NCI-H2029 (cell line): ENCODE measurements at places on chromosomes 7 and 10.
A peak's percentile ranks its signal among the peaks of the same experiment; 100 is the strongest.

DNA sequence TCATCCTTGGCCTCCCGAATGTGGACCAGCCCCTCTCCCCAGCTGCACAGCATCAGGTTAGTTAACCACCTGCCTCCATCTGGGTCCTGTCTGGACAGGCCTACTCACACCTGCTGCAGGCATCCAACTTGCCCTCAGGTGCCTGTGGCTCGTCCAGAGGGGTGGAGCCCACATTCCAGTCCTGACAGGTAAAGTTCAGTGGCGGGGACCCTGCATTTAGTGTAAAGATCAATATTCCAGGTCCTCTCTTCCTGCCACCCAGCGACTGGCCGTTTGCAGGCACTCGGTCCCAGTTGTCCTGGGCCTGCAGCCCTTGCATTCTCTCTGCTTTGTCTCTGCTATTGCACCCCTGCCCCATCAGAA, 15.0 kb downstream of the HTRA1 start:
- no peak for DNase-seq

DNA sequence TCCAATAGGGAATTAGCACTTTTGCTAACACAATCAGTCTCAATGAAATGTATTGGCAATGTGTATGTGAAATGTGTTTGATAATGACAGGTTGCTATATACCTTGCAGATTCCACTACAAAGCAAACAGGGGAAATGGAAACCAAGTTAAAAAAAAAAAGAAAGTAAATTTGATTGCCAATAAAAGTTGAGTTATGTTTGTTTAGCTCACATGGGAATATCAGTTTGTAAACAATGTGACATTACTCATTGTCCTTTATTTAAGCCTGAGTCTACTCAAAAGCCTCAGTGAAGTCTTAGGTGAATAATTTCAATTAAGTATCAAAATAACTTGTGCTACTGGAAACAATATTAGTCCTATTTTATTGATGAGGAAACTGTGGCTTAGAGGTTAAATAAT, 285.2 kb downstream of the CACNA2D1 start:
- DNase-seq = no peak

DNA sequence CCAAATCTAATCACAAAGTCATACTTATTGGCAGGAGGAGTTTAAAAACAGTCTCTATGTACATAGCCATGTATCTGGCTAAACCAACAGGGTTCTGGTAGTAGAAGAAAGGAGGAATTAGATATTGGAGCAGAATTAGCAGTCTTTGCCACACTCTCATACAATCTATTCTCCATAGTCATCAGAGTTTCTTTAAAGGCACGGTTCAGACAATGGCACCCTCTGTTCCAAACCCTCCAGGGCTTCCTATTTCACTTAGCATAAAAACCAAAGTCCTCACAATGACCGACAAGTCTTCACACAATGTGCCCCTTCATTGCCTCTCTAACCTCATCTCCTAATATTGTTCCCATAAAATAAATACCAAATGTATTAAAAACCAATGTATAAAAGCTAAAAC, 12.7 kb downstream of the ZNF438 start:
- no peak for DNase-seq

- DNase-seq = no peak
These were observed 4.8 kb downstream of the EPHB4 start for GRCh38 chr7:100822236-100823139.

- DNase-seq = no peak
These were observed 71.7 kb downstream of the CREB5 start for GRCh38 chr7:28483908-28484605.

DNA sequence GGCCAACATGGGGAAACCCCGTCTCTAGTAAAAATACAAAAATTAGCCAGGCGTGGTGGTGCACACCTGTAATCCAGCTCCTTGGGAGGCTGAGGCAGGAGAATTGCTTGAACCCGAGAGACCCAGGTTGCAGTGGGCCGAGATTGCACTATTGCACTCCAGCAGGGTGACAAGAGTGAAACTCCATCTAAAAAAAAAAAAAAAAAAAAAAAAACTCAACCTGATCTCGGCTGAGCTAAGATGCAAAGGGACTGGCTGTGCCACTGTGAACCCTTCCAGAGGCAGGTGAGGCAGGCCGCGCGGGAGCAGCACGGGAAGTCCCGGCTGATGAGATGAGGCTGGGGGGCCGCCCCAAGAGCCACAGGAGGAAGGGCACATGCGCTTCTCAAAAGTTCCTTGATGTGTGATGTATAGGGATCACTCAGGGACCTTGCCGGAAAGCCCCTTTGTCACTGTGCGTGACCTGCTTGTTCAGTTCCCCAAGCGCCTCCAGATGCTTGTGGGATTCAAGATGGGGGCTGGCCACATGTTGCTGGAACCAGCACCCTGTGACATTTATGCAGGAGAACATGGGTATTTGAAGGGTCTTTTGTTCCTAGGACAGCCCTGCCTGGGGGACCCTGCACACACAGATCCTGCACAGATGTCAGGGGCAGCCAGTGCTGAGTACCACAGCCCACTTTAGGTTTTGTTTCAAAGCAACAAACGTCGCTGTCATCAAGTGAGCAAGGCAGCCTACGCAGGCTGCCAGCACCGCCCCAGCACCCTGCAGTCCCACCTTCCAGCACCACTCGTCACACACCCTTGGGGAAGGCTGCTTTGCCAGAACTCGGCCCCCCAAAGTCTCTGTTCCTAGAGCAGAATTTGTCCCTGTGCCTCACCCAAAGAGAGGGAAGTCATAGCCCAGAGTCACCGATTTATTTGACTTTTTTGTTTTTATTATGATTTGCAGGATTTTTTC, 74.8 kb upstream of the SH2B2 start:
- no peak for DNase-seq

DNA sequence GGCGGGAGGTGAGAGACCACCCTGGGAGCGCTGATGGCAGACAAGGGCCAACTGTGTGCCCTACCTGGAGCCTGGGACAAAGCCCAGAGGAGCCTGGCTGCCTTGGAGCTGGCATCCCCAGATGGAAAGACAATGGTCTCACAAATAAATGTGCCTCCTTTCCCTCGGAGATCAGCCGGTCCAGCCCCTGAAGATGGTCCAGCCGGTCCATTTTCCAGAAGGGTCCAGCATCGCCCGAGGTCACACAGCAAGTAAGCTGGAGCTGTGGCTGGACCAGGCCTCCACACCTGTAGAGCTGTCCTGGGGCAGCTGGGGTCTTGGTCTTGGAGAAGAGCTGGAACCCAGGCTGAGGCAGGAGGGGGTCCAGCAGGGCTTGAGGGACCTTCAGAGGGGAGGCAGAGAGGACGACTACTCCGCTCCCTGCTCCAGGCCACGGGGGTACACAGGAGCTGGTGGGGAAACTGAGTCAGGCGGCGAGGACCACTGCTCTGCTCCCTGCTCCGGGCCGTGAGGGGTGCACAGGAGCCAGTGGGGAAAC, 3.6 kb downstream of the ELFN1 start:
- DNase-seq = no peak

DNA sequence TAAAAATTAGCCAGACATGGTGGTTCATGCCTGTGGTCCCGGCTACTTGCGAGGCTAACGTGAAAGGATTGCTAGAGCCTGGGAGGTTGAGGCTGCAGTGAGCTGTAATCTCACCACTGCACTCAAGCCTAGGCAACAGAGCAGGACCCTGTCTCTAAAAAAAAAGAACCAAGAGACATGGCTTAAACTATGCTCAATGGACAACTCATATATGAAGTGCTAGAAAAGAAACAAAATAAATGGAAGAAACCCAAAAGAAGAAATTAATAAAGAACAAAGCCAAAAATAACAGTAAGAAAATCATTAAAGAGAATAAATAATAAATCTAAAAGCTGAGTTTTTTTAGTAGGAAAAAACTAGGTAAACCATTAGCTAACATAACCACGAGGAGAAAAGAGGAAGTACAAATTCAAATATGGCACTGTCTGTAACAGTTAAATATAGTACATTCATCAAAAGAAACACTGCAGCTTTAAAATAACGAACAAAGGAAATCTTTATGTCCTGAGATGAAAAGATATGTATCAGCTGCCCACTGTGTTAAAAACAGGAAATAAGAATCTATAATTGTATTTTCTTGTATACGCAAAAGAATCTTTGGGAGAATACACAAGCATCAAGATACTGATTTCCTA, 48.7 kb downstream of the UPF2 start:
- DNase-seq = no peak

- DNase-seq = no peak
These were observed 75.3 kb upstream of the DNAAF5 start for GRCh38 chr7:651032-651728.

DNA sequence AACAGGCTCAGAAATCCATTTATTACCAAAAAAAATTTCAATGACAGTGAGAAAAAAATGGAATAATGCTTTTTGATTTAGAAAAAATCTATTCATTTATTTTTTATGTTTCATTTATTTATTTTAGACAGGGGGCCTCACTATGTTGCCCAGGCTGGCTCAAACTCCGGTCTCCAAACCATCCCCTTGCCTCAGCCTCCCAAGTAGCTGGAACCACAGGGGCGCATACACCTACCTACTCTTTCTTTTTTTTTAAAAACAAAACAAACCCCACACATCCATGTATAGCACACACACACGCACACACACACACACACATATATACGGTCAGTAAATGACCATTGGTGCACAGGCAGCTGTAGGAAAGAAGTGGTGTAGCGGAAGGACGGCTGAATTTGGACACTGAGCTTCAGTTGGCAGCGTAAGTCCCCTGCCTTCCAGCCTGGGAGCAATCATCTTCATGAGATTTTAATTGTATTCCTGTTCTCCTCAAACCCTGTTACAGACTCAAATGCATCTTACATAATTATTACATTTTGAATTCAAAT, 28.8 kb downstream of the ARL4A start:
- DNase-seq = no peak

DNA sequence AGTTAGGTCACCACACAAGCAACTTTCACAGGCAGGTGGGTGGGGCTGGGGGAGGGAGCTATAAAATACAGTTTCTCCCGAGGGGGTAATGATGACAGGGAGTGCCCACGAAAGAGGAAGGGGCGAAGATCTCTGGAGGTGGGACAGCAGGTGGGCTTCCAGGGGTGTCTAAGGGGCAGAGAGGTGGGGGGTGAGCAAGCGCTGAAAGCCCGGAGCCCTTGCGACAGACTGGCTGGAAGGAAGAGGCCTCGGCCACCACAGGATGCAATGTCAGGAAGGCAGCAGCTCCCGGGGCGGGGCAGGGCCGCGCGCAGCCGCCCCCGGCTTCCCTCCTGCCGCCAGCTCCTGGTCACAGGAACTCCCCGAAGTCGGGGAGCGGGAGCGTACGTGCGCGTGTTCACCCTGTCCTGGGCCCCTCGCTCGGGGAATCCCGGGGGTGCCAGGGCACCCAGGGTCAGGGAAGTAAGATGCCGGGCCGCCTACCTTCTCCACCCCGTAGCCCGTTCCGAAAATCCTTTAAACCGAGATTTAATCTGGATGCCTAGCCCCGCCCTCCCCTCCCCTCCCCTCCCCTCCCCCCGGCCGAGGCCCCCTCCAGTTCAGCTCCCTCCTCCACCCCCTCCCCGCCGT, 105.2 kb upstream of the PPIF start:
- no peak for DNase-seq

DNA sequence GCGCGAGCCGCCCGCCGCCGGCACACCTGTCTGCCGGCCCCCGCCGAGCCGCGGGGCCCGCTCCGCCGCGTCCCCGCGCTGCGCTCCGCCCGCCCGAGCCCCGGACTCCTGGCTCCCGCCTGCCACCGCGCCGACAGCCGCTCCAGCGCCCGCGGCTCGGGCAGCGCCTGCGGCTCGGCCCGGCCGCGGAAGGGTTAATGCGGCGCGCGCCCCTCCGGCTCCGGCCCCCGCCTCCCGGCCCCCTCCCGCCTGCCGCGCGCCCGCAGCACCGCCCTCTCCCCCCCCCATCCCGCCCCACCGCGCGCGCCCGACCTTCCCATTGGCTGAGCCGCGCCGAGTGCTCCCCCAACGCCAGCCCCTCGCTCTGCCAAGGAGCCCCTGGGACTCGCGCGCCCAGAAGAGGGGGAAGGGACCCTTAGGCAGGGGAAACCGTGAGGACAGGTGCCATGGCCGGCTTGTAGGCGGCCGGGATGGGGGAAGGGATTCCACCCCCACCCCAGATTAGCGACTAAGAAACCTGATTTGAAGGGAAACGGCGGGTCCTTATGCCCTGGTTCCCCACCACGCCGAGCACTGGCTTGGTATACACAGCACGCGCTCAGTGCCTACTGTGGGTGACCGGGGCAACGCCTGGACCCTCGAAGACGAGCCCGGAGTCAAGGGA, at the start of gene KCNH2:
TSS of gene KCNH2 (minus strand) at position 196 of the 664 bp plus-strand sequence. CDS start 408 bp downstream, outside the sequence.
- DNase-seq = peak; percentile 67

- DNase-seq = no peak
These were observed 208.6 kb upstream of the PPP2R2D start for GRCh38 chr10:131692176-131692575.

- DNase-seq = no peak
These were observed 82.8 kb upstream of the GNA12 start for GRCh38 chr7:2926896-2927405.

DNA sequence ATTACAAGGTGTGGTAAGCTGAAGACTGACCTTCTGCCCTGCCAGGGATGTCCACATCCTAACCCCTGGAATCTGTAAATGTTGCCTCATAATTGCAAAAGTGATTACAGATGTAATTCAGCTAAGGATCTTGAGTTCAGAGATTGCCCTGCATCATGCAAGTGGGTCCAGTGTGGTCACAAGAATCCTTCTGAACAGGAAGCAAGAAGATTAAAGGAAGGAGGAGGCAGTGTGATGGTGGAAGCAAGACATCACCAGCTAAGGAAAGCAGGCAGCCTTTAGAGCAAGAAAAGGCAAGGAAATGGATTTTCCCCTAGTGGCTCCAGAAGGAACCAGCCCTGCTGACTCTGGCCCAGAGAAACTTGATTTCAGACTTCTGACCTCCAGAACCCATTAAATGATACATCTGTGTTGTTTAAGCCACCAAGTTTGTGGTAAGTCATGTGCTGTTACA, 78.1 kb downstream of the USP6NL start:
- no peak for DNase-seq

- DNase-seq = no peak
These were observed 19.0 kb upstream of the RET start for GRCh38 chr10:43057831-43058340.

DNA sequence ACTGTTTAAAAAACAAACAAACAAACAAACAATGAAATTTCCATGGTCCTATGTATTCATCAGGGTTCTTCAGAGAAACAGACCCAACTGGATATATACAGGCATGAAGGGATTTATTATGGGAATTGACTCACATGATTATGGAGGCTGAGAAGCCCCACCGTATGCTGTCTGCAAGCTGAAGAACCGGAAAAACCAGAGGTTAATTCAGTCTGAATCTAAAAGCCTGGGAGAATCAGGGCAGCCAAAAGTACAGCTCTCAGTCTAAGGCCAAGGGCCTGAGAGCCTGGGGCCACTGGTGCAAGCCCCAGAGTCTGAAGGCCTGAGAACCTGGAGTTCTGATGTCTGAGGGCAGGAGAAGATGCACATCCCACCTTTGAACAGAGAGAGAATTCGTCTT, 163.5 kb downstream of the MDFIC start:
- no peak for DNase-seq

GRCh38 chr7:17608114-17608833, 309.8 kb downstream of the AHR start:
- no peak for DNase-seq

DNA sequence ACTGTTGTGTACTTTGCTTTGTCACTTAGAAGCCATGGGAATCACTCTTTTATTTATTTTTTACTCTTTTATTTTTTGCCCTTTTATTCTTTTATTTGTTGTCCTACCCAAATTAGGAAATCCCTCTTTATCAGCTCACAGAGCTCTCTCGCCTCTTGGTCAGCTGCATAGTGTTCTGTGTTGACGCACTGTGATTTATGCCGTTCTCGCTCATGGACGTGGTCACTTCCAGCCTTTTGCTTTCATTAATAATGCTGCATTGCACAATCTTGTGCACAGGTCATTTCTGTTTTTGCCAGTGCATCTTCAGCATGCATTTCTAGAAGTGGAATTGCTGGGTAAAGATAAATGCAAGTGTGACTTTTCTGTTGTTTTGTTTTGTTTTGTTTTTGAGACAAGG, 42.3 kb downstream of the FBH1 start:
- DNase-seq = no peak
